Suprapubic skin (tissue), 4 donors: ENCODE measurements at places on chromosomes 11 and 22.

GRCh38 chr11:31847761-31848160, 36.6 kb upstream of the PAX6 start:
- no peak for DNase-seq

- DNase-seq, result no peak
These were observed 13.8 kb downstream of the UQCR10 start for GRCh38 chr22:29780748-29781676.

GRCh38 chr11:66875378-66875777, 18.5 kb downstream of the LRFN4 start:
- DNase-seq, result no peak

DNA sequence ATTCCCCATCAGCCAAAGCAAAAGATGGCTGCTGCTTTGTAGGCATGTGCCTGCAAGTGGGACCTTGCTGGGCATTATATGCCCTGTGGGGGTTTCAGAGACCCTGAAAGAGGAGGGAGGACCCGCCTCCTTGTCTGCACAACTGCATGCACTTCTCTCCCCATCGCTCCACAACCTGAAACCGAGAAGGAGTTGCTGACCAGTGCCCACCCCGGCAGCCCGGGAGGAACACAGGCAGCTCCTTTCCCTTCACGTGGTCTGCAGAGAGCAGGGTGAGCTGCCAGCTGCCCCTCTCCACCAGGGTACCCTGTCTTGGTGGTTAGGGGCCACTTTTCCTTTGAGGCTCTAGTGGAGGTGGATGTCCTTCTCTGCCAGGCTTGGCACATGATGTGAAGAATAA, 1.4 kb upstream of the TMEM132A start:
- peak; percentile 26 for DNase-seq

GRCh38 chr11:77109236-77110019, 6.8 kb downstream of the OMP start:
- no peak for DNase-seq

DNA sequence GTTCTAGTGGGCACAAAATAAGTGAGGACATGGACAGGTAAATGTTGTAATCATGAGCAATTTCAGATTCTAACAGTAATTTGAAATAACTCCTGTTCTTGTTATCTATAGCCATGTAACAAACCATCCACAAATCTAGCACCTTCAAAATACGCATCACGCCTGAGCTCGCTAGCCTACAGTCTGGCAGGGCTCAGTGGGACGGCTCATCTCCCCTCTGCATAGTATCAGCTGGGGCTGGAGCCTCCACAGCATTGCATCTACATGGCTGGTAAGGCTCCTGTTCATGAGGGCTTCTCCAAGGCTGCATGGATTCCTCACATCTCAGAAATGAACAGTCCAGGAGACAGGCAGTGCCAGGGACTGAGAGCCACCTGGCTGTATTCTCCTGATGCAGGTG, 112.6 kb downstream of the KCNQ1 start:
- DNase-seq, result peak; percentile 8

DNA sequence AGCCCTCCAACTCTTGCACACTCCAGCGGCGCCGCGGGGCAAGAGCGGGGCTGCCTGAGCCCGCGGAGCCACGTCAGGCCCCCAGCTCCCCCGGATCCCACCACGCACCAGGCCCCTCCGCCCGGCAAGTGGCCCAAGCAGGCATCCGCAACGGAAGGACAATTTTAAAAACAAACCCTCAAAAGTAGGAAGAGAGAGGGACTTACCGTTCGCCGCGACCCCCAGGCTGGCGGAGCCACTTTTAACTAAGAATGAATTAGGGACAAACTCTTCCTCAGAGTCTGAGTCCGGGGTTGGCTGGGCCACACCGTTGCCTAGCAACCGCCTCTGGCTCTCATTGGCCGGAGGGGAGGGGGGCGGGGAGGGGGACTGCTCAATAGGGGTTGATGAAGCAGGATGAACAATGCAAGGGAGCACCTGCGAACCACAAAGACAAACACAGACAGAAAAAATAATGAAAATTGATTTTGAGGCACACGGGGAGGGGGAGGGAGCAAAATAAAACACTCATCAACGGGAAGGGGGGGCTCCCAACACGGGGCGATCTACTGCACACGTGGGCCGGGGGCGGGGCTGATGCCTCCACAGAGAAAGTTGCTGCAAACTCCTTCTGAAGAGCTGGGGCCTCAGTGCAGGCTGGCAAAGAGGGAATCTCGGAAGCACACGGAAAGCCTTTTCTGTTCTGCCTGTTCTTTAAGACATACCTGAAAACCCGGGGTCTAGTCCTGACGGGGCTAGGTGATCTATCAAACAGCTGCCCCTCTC, 387.5 kb upstream of the NARS2 start:
- no peak for DNase-seq

DNA sequence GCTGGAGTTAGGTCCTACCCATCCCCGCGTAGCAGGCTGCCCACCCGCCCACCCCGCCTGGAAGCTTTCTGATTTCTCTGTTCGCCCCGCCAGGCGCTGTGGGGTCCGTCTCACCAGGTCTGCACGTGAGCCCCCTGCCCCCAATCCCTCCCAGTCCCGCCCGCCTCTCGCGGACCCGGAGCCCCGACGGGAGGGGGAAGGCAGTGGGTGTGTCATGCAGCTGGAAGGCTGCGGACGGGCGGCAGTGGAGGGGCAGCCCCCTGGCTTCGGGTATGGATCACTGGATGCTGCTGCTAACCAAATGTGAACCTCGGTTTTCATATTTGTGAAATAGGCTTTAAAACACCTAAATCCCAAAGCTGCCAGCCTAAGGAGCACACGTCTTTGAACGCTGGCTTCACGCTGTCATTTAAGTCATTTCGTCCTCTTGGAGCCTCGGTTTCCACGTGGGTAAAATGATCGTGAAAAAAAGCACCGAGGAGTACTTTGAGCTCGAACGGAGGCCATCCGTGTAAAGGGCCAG, 568 bp upstream of the BIK start:
- DNase-seq, result no peak

DNA sequence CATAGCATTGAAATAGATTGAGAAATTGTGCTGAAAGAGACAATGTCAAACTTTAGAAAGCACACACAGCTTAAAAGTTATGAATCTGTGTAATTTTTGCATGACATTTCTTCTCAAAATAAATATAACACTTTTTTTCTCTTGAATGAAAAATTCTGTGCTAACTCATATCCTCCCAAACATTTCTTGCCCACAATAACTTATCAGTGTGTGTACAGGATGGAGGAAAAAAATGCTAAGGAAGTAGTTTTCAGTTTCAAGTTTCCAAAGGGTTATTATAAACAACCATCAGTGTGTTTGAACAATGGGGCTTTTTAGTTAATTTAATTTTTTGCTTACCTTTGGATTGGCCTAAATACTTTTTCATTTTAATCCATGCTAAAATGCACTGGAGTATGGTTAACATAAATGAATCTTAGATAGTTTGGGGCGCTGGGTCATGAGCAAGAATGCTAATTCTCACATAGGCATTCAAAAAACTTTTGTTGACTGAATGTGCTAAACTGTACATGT, 82.9 kb upstream of the ARHGAP20 start:
- no peak for DNase-seq

- no peak for DNase-seq
These were observed 72.9 kb downstream of the ABTB2 start for GRCh38 chr11:34284811-34285481.

- no peak for DNase-seq
These were observed 36.2 kb downstream of the TXN2 start for GRCh38 chr22:36445158-36445668.

DNA sequence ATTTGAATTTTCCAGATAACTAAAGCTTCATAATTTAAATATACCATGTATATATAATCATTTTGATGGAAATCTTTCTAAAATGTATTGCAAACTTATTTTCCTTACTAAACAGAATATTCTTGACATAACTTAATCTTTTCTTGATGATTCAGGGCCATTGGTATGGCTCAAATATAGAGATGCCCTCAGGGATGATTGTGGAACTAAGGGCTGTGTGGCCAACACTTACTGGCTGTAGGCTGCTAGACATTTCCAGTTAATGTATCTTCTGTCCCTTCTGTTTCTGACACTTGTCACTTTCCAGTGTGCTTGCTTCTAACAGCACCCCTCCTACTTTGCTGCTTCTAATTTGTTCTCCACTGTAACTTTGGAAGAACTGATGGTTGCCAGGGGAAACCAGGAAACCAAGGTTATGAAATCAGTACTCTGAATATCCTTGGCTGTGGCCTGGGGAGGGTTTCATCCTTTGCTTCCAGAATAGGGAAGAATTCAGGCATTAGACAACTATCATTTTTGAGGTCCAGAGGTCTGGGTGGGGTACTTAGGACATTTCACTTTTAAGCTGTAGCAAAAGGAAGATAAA, 697.2 kb downstream of the ETS1 start:
- DNase-seq, result no peak

DNA sequence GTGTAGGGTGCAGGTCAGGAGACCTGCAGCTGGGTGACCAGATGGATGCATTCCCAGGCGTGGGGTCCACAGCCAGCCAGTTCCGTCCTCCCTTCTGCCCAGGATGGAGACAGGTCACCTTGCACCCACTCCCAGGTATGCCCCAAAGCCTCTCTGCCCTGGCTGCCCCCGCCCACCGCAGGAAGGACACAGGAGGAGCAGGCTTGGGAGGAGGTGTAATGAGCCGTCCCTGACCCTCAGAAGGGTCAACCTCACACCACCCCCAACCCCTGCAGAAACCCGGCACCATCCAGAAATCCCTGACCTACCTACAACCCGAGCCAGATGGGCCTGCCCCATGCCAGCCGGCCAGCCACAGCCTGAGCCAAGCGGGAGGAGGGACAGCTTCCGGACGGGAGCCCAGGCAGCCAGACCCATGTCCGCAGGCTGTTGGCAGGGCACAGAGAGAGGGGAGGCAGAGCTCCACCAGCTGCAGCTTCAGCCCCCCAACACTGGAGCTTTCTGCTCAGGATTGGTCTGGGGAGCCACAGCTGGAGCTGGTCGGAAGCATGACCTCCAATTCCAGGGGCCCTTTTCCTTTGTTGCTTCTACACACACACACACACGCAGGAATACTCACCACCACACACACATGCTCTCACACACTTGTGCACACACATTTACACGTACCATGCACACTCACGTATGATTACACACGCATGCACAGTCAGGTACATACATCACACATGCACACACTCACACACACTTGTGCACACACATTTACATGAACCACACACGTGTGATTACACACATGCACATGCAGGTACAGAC, 5.3 kb downstream of the IFITM10 start:
- peak; percentile 64 for DNase-seq

DNA sequence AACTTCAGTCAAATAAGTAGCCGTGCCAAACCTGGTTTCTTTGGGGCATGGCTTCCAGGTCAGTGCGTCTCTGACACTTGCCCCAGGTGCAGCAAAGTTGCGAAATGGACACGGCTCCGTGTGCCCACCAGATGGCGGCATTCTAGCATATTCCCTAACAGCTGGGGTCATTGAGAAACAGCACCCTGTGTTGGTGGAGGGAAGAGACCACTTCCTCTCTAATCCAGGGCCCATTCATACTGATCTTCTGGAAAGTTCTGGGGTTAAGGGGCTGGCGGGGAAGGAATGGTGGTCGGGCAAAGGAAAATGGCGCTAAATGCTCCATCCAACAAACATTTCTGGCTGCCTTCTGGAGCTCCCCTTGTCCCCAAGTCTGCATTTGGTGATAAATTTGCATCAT, 141.2 kb upstream of the TIMP3 start:
- no peak for DNase-seq

GRCh38 chr11:69913591-69914285, 94.5 kb upstream of the FGF3 start:
- peak; percentile 61 for DNase-seq

DNA sequence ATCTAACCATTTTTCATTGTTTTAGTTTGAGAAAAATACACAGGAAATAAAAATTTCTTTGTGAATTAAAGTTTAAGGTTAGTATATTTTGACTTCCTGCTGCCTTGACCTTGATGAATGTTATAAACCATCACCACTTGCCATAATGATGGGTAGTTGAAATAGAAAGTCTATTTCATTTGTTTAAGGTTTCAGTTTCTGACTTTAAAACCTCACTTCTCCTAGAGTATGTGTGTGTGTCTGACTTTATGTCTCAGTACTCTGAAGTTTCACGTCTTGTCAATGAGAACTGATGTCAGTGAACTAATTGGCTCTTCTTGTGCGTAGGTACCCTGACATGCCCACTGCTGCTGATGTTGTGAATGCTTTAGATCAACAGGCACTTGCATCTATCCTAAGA, 188.2 kb downstream of the METTL15 start:
- DNase-seq, result no peak

DNA sequence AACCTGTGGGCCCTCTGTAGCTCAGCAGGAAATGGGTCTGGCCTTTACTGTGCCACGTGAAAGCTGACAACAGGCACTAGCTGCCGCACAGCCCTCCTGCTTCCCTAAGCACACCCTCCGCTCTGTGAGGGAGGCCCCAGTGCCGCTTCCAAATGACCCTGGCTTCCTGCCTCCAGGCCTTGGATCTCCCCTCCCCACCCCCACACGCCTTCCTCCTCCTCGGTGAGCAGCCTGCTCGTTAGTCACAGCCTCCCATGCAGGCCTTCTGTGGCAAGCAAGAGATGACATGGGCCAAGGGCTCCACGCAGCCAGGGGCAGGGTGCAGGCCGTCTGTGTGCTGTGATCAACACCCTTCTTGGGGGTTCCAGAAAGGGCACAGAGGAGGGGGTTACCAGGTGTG, 15.3 kb upstream of the RASL10A start:
- DNase-seq, result no peak

GRCh38 chr11:95445746-95446333, 214.8 kb upstream of the SESN3 start:
- DNase-seq, result no peak

GRCh38 chr22:41290262-41291221, 4.6 kb upstream of the RANGAP1 start:
- no peak for DNase-seq

DNA sequence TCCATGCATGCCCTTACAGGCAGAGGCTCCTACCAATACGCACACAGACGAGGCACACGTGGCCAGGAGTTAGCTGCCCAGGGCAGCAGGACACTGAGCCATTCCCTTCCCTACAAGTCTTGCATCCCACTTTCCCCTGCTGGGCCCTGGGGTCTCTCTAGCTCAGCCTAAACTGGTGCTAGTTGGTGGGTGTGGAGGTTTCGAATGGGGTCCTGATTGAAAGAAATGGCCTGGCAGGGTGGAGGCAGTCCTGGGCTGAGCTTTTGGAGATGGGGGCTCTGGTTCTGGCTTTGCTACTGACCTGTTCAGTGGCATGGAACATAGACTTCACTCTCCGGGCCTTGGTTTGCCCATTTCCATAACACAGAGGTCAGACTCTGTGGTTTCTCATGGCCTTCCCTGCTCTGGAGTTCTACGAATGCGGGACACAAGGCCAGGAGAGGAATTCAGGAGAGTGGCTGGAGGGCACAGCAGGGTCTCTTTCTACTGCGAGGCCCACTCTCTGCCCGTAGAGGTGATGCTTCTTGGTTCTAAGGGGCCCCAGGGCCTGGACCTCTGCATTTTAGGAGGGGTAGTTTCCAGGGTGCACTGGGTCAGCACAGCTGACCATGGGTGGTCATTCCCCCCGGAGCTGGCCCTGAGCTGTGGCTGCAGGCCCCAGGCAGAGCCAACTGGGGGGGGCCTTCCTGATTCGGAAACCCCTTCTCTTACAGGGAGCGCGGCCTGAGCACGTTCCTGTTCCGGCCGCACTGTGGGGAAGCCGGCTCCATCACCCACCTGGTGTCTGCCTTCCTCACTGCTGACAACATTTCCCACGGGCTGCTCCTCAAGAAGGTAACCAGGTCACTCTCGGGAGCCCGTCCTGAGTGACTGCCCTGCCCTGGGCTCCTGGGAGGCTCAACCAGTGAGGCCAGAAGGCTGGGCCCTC, 40.0 kb downstream of the RNF141 start:
- DNase-seq, result peak; percentile 65
